Activated CD8-positive, alpha-beta memory T cell treated with anti-CD3 and anti-CD28 coated beads for 48 hours (primary cell): ENCODE measurements at places on chromosomes 2 and 18.

DNA sequence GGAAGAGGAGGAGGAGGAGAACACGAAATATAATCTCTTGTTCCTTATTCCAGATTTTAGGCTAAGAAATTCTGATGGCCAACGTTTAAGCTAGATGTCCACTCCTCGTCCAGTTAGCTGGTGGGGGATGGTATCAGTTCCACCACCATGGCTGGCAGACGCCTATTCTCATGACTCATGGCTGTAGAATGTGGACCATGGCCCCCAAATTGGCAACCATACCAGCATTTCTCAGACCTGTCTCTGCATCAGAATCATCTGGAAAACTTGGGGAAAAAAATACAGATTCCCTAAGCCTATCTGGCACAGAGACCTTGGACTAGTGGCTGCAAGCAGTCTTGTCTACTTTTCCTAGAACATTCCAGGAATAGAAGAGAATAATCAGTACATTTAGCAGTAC is 267.7 kb upstream of the SIX2 start:
- DNase-seq = no peak

DNA sequence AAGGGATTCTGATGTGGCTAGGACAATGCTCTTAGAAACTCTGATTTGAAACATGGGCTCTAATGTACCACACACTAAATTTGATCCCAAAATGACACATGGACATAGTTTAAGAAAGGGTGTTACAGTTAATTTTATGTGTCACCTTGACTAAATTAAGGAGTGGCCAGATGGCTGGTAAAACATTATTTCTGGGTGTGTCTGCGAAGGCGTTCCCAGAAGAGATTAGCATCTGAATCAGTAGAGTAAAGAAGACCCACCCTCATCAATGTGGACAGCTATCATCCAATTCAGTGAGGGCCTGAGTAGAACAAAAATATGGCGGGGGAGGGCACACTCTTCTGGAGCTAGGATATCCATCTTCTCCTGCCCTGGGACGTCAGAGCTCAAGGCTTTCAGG is 283.1 kb upstream of the CHAC2 start:
- no peak for DNase-seq

DNA sequence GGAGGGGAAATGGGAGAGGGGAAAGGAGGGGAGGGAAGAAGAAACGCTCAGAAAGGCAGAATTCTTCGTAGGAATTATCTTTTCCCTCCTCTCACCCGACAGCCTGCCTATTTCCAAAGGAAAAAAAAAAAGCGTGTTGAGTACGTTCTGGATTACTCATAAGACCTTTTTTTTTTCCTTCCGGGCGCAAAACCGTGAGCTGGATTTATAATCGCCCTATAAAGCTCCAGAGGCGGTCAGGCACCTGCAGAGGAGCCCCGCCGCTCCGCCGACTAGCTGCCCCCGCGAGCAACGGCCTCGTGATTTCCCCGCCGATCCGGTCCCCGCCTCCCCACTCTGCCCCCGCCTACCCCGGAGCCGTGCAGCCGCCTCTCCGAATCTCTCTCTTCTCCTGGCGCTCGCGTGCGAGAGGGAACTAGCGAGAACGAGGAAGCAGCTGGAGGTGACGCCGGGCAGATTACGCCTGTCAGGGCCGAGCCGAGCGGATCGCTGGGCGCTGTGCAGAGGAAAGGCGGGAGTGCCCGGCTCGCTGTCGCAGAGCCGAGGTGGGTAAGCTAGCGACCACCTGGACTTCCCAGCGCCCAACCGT is at the start of gene GAD1:
Gene GAD1 (plus strand): TSS at position 384 of the 589 bp plus-strand sequence. CDS start 1,705 bp downstream, outside the sequence.
- DNase-seq = no peak

- DNase-seq = no peak
These were observed 870.6 kb downstream of the CBLN2 start for GRCh38 chr18:71673498-71673897.

DNA sequence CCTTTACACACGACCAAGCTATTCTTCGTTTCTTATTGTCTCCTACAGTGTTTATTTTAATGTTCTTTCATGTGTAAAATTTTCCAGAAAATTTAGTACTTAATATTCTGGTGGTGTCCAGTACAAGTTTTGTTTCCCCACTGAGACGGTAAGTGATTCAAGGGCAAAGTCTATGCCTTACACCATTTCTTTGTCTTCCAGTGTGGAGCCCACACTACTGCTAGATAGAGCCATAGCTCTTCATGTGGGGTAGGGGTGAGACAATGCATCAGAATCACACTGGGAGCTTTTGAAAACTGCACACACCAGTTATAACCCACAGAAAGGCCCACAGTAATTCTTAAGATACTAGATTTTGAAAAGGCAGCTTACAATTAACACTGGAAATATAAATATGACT is 125.6 kb downstream of the TDRD15 start:
- no peak for DNase-seq

- no peak for DNase-seq
These were observed 91.2 kb upstream of the ALPP start for GRCh38 chr2:232287316-232287715.

GRCh38 chr2:96164459-96165184 is 19.4 kb upstream of the DUSP2 start:
- DNase-seq = no peak

DNA sequence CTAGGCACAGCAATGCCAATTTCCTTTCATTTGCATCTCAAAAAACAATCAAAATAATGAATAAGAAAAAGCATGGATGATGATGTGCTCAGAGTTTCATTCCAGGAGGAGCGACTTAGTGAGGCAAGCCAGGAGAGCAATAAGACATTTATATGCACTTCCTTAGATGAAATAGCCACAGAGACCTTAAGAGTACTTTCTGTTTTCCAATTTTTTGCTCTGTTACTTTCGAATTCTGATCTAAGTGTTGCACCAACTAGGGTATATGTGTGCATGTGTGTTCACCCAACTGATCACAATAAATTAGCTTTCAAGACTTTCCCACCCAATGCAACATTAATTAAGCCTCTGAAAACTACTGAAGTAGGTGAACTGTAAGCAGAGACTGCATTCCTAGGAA is 709 bp downstream of the RAB27B start:
- no peak for DNase-seq

DNA sequence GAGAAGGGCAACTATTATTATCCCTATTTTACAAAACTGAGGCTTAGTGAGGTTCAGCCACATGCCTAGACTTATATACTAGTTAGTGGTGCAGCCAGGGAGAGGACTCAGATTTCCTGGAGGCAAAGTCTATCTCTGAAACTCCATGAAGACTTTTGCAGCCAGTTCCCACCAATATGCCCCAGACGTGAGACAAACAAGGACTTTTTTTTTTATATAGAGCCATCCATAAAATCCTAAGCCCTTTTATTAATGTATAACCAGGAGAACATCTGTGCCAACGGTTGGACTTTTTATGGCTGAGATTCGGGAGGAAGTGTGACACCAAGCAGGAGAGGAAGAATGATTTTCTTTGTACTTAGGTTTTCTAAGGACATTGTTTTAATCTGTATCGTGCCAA is 29.9 kb downstream of the LIPG start:
- no peak for DNase-seq

DNA sequence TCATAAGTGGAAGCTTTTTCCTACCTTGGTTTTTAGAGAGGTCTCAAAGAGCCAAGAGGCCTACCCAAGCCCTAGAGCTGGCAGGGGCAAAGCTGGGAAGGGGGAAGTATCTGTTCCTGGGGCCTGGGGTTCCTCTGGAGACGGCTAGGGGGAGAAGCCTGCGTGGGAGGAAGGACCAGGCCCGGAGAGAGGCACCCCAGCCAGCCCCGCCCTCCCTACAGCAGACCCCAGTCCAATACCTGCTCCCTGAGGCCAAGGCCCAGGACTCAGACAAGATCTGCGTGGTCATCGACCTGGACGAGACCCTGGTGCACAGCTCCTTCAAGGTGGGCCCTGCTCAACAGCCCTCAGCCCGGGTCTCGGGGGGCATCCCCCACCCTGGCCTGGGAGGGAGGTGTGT is 2.2 kb downstream of the CTDSP1 start:
- no peak for DNase-seq

- DNase-seq = peak; percentile 39
These were observed 966 bp downstream of the ADCY3 start for GRCh38 chr2:24919037-24919505.

GRCh38 chr2:143954844-143955243 is 565.1 kb downstream of the ZEB2 start:
- no peak for DNase-seq

DNA sequence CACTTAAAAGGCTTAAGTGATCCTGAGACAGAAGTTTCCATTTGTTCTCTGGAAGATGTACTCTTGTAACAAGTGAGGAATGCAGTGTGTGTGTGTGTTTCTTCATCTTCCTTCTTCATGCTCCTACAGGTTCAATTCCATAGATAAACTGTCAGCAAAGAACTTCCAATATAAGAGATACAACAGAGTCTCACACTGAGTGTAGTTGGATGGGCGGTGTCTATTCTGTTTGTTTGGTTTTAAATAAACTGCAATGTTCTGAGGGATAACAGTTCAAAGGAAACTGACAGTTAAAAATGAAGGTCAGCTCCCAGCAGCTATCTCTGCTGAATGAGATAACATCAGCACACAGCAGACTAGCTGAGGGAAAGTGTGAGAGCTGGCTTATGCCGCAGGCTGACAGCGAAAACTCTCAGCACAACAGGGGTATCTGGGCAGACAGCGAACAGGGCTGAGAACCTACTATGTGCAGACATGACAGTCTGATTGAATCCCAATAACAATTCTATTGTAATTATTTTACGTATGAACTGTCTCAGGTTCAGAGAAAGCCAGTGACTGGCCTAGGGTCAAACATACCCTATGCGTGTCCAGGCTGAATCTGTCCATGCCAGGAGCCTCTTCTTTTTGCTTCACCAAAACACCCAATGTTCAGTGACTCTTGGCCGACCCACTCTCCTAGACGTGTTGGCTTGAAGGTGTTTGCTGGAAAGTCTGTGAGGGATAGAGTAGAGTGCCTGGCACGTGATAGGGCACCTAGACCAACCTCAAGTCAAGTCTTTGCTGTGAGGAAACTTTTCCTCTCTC is 201.9 kb upstream of the TRIB2 start:
- DNase-seq = no peak

GRCh38 chr2:159157361-159158209 is 128.9 kb downstream of the WDSUB1 start:
- no peak for DNase-seq

DNA sequence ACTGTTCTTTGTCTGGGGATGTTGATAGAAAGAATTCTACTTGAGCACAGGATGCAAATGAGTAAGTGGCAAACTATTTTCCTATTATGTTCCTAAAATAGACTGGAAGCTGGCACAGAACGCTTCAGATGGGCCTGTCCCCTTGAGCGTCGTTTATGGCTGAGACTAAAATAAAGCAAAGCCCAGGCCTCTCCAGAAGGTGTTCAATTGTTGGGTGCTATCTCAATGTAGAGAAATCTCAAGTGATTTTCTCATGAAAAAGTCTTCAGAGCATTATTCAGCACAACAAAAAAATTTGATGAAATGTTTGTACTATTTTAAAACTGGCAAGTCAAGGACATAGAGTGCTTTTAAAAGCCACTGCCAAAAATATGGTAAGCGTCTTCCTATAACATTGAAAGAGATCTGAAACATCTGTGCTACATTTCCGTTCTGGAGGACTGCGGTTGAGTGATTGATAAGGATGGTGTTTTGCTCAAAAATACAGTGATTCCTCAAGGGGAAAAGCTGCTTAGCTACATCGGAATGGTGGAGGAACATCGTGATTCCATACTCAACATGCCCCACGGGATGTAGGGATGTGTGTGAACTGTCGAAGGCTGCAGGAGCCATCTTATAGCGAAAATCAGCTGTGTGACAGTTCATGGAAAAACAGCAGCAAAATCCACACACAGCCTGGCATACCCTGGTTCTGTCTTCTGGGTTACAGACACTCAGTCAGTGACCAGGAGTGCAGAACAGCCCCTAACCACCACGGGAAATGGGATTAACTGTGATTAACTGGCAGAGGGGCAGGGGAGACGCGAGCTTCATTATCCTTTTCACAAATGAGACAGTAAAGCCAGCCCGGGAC is 10.4 kb upstream of the LRRFIP1 start:
- DNase-seq = no peak

DNA sequence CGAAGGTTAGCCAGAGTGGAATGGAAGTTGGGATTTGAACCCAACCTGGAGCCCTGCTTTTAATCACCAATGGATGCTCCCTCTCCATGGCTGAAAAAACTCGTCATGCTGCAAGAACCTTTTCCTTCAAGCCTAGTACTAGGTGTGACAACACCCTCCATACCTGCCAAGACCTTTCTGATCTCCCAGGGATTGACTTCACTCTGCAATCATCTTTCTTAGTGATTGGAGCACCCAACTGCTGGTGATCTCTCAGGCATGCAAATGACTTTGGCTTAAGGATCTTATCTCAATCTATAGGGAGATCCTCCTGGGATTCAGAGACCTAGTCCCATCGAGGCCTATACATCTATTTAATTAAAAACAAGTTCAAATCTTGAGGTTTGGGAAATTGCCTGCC is 23.5 kb upstream of the ITGB6 start:
- DNase-seq = no peak

DNA sequence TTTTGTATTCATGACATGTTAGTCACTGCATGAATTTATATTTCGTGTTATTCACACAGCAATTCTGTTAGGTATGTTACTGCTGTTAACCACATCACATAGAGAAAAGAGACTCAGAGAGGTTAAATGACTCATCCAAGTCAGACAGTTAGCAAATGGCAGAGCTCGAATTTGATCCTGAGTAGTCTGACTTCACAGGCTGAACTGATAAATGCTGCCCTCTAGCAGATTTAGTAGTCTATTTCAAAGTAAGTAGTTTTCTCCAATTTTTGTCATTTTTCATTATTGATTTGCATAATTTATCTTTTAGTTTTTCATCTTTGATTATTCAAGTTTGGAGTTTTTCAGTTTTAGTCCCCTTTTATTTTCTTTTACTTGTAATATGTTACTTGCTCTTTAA is 58.3 kb downstream of the WDR7 start:
- DNase-seq = no peak

DNA sequence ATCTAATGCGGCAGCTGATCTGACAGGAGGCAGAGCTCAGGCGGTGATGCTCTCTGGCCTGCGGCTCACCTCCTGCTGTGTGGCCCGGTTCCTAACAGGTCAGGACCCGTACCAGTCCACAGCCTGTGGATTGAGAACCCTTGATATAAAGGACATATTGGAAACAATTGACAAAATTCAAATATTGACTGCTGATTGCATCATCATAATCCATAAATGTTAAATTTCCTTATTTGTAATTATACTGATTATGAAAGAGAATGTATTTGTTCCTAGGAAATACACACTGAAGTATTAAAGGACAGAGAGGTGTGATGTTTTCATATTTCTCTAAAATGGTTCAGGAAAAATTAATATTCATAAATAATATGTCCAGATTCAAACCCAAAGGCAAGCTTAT is 63.8 kb upstream of the SRD5A2 start:
- DNase-seq = no peak

- DNase-seq = no peak
These were observed 90.5 kb downstream of the RBM43 start for GRCh38 chr2:151171186-151171585.
